ENCODE measurements at places on chromosomes 2 and 18.

DNA sequence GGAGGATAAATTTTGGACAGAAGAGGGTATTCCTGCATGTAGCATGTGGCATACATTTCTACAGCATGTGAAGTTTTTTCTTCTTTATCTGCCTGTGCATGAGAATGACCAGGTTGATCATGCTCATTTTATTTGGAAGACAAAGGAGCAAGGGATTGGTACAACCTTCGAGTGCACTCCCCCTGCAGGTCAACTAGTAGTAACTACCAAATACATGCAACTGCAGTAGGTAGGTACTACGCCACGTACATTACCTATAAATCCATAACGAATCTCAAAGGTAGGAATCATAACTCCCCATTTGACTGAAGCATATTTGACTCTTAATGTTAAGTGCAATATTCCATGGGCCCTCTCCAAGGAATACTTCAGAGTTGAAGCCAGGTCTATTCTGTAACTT, 763.9 kb downstream of the TSN start:
- no peak for DNase-seq

GRCh38 chr2:37449761-37450296, 105.4 kb downstream of the QPCT start:
- DNase-seq, result no peak

GRCh38 chr2:99422599-99422998, 67.2 kb downstream of the REV1 start:
- DNase-seq, result peak; percentile 55

DNA sequence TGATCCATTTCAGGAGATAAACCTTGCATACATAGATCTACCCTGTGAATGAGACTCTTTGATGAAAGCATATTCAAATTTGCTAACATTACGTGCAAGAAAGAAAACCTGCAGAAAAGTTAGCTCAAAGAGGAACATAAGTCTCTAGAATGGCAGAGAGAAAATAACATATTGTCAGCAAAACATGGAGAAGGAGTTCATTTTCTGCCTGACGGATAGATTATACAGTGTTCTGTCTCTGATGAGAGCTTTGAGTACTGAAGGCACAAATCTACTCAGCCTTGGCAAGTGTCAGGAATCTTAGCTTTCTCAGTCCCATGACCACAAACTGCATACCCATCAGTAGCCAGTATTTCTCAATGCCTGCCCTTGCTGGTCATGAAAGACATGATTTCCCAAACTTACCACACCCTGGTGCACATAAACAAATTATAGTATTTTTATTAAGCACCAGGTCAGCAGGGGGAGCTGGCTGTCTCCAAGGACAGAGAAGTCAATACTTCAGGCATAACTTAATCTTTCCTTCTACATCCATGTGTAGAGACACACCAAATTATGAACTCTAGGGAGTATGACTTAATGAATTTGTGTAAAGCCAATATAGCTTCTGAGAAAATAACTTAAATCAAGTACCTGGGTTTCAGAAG, 401.2 kb upstream of the SOX11 start:
- DNase-seq, result no peak

DNA sequence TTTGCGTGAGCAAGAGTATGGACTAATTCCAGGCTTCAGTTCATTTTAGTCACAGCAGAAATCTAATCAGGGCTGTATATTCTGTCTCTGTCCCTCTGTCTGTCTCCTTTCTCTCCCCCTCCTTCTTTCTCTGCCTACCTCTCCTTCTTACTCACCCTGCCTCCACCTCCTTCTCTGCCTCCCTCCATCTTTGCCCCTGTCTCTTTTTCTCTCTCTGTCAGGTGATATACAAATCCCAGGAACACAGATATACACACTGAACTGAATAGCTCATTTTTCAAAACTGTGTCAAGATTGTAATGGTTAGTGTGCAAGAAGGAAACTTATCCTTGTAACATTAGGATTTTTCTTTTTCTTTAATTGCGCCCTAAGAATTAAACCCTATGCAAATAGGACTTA, 32.5 kb downstream of the SLC8A1 start:
- no peak for DNase-seq

Data from suppressor macrophage (primary cell).